Activated T-helper 1 cell treated with anti-CD3 and anti-CD28 coated beads, Interleukin-12 subunit alpha, Interleukin-12 subunit beta, Interleukin-2, Interleukin-4 antibody, amounts not matched to agents 30 ng/mL and 10 ng/mL and 1 ng/mL, durations not matched to agents 14 hours and 24 hours and 36 hours (primary cell): ENCODE measurements at places on chromosomes 3 and 15.

DNA sequence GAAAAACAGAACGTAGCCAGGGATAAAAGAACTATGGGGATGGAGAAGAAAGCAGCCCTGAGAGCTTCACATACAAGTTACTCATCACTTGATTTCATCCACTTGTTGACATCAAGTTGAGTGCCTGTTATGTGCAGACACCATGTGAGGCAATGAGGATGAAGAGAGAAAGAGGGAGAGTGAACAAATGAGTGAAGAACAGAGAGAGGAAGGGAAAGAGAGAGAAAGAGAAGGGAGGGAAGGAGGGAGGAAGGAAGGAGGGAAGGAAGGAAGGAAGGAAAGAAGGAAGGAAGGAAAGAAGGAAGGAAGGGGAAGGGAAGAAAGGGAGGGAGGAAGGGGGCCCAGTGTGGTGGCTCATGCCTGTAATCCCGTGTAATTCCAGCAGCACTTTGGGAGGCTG, 72.3 kb upstream of the SMAD3 start:
- H3K27me3 ChIP-seq: peaks cover 20% of the 10 kb centered on the region
- no peaks in the 10 kb centered on the region for H3K36me3 ChIP-seq
- H3K4me3 ChIP-seq: no peak overlapping the region
- no peaks in the 10 kb centered on the region for H3K4me1 ChIP-seq
- DNase-seq: no peak
- no peak overlapping the region for H3K27ac ChIP-seq

DNA sequence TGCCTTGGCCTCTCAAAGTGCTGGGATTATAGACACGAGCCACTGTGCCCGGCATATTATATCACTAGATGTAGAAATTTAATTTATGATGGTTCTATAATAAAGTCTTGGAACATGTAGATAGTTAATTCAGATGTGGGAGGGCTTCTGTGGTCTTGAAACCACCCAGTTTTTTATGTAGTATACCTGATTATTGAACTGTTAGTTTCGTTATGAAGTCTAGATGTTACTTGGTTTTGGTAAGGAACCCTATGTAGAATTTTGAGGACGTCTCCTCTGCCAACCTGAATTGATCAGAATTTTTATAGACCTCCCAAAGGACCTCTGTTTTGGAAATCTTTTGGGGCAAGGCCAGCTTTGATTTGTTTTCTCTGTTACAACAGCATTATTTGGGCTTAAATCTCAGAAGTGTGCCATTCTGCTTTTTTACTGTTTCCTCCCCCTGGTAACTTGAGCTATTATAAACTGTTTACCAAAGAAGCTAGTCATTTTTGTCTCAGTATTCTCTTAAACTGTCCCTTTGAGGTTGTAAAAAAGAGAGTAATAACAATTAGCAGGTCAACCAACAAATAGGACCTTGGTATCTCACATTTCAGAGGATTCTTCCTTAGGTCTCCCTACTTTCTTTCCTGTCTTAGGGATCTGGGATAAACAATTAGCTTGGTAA, 20.8 kb downstream of the AKAP13 start:
- H3K4me1 ChIP-seq: peaks cover 45% of the 10 kb centered on the region
- no peak overlapping the region for H3K4me3 ChIP-seq
- H3K36me3 ChIP-seq: peaks cover 4% of the 10 kb centered on the region

DNA sequence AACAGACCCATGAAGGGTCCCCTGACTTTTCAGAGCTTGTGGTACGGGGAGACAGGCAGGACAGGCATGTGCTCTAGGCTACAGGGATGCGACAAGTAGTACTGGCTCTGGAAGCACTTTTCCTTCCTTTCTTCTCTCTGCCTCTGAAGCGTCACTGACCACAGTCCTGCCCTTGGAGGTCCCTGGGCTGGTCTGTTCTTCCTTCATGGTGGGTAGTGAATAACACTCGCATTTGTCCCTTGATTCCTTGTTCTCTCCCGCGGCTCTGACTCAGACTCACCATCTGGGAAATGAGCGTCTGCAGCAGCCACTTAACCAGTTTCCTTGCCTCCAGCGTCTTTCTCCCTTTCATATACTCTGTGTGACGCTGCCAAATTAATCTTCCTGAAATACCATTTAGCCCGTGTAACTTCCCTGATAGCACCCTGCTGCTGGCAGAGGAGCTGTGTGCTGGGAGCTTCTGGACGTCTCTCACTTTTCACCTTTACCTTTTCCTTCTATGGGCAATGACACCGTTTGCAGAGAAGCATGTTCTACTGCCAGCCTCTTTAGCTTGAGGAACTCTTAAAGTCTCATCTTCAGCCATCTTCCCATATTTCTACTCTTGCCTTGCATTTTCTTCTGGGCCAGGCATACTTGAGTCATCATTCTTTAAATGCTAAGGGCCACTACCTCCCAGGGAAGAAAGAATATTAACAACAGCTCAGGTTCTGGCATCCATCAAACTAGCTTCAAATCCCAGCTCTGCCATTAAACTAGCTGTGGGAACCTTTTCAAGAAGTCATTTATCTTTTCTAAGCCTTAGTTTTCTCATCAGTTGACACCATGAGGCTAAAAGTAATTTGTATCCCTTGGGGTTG, 33.6 kb downstream of the TMEM45A start:
- peaks cover 15% of the 10 kb centered on the region for H3K27me3 ChIP-seq
- H3K36me3 ChIP-seq: no peaks in the 10 kb centered on the region
- no peak for DNase-seq

- no peaks in the 10 kb centered on the region for H3K27me3 ChIP-seq
- no peak overlapping the region for H3K4me3 ChIP-seq
- no peak for DNase-seq
Measured at GRCh38 chr3:156793400-156793799, 32.8 kb upstream of the LEKR1 start.

- no peaks in the 10 kb centered on the region for H3K4me1 ChIP-seq
- H3K36me3 ChIP-seq: no peaks in the 10 kb centered on the region
- H3K27me3 ChIP-seq: peaks cover 29% of the 10 kb centered on the region
- no peak overlapping the region for H3K4me3 ChIP-seq
- no peak overlapping the region for H3K27ac ChIP-seq
- no peak for DNase-seq
Measured at GRCh38 chr3:133890037-133890436, 5.6 kb downstream of the RAB6B start.

DNA sequence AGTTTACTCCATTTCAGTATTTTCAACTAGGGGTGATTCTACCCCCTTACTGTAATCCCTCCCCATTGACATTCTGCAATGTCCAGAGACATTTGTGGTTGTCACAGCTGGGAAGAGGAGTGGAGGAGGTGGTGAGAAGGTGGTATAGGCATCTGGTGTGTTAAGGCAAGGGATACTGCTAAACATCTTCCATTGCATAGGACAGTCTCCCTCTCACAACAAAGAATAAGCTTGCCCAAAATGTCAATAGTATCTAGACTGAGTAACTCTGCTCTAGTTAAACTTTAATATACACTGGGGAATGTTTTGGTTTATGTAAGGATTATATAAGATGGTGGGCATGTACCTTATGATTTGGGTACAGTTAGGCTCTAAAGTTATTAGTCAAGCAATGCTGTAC, 737.6 kb downstream of the ROBO1 start:
- H3K4me3 ChIP-seq: no peak overlapping the region
- H3K36me3 ChIP-seq: no peaks in the 10 kb centered on the region
- no peak for DNase-seq
- H3K27ac ChIP-seq: no peak overlapping the region

DNA sequence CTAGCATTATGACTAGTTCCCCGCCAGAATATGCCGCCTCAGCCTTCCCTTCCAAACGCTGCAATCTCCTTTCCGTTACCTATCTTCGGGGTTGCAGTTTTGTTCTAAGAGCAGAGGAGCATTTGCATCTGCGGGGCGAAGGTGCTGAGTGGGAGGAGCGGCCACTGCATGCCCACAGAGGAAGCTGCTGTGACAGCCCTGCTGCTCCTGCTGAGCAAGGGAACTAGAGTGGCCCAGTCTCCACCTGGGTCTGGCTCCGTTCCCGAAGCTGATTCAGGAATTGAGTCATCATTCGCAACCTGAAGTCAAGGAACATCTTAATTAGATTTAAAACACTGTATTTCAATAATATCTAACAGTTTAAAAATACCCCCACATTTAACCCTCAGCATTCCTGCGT, 98.2 kb upstream of the TJP1 start:
- no peaks in the 10 kb centered on the region for H3K4me1 ChIP-seq
- no peaks in the 10 kb centered on the region for H3K36me3 ChIP-seq
- peaks cover 6% of the 10 kb centered on the region for H3K27me3 ChIP-seq

DNA sequence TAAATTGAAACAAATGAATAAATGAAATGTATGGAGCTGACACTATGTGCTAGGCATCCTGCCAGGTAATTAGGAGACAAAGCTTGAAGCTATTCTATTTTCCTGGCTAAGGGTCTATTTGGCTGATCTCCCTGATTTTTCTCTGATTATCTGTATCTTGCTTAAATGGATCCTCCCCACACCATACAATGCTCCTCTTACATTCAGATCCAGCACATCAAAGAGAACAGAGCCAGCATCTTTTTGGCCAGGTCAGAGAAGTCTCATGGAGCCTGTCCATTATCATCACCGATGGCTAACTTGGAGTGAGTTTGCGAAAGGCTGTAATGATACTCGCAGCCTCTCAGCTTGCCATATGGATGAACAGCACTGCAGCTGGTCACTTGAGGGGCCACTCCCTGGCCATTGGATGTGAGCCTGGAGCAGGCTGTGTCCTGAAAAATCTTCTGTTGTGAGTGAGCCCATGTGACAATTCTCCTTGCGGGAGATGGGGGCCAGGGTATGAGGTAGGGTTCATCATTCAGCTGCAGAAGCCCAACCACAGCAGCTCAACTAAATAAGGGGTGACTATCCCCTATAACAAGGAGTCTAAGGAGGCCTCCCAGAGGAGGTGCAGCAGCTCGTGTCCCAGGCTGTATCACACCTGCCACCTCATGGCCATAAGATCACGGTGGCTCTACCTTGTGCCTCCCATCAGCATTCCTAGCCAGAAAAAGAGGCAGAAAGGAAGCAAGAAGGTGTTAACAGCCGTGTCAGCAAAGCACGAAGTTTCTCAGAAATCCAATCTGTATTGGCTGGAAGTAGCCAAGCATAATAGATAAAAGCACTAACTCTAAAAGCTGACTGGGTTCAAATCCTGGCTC, 69.3 kb upstream of the ST8SIA2 start:
- no peaks in the 10 kb centered on the region for H3K36me3 ChIP-seq
- H3K27ac ChIP-seq: no peak overlapping the region
- no peak for DNase-seq
- H3K27me3 ChIP-seq: peaks cover 2% of the 10 kb centered on the region
- no peaks in the 10 kb centered on the region for H3K4me1 ChIP-seq

GRCh38 chr3:195693428-195694216, 27.2 kb upstream of the MUC20 start:
- peaks cover 41% of the 10 kb centered on the region for H3K4me1 ChIP-seq
- DNase-seq: no peak
- H3K4me3 ChIP-seq: no peak overlapping the region
- H3K36me3 ChIP-seq: peaks cover 64% of the 10 kb centered on the region
